Fibroblast of lung (primary cell): ENCODE measurements at places on chromosomes 16 and 17.

GRCh38 chr17:36879624-36880131 is 57.6 kb upstream of the LHX1 start:
- no peak for DNase-seq

GRCh38 chr16:66250686-66251431 is 115.6 kb upstream of the CDH5 start:
- DNase-seq: peak; percentile 63

- DNase-seq: peak; percentile 68
Measured at GRCh38 chr17:70407506-70407905, 238.2 kb downstream of the KCNJ2 start.

GRCh38 chr16:54027995-54028394 is 258.6 kb downstream of the IRX3 start:
- no peak for DNase-seq

- no peak for DNase-seq
Measured at GRCh38 chr16:20510323-20510722, 59.0 kb downstream of the ACSM2A start.

DNA sequence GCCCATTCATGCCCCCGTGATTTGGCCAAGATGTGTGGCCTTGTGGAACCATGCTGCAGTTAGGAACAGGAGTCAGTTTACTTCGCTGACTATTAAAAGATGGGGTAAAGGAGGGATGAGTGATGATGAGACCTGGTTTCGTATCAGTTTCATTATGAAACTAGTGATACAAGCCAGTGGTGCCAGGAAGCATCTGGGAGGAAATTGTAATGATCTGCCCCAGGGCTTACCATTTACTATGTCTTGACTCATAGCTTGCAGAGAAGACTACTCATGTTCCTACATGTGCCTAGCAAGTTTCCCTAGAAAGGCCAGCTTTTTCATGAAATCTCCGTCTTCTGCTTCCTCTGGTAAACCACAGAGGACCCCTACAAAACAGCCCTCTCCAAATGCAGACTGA is 23.2 kb downstream of the CDH3 start:
- DNase-seq: no peak

GRCh38 chr16:27242868-27243590 is 25.5 kb downstream of the NSMCE1 start:
- peak; percentile 98 for DNase-seq

- DNase-seq: peak; percentile 28
Measured at GRCh38 chr17:81854974-81855774, 5.2 kb downstream of the P4HB start.

- no peak for DNase-seq
Measured at GRCh38 chr16:53357955-53358354, 76.3 kb upstream of the RBL2 start.

- no peak for DNase-seq
Measured at GRCh38 chr17:16952401-16952800, 19.5 kb downstream of the TNFRSF13B start.

DNA sequence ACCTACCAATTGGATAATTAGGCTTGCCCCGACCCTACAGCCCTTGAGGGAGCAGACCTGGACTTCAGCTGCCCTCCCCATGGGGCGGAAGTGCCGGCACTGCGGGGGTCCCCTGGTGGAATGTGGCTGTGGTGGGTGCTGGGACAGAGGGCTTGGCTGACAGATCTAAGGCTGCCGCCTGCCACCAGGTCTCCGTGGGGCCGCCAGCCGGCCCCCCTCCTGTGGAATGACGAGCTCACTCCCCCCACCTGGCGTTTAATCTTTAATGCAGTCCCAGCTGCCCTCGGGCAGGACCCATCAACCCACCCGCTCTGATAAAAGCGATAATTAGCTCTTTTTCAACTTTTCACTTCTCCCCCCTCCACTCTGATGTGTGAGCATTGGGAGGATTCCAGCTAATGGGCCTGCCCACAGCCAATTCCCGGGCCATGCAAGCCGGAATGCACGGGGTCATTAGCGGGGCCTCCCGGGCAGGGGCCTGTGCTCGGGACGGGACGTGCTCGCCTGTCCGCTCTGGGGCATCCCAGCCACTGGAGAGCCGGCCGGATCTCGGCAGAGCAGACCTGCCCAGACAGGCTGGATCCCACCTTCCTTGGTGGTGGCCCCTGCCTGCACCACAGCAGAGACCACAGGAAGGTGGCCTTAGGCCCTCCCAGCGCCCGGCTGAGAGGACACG is 28.3 kb upstream of the GOSR2 start:
- DNase-seq: no peak

- no peak for DNase-seq
Measured at GRCh38 chr17:52120465-52120864, 38.0 kb downstream of the CA10 start.

GRCh38 chr17:66379996-66380395 is 77.6 kb downstream of the PRKCA start:
- no peak for DNase-seq

- DNase-seq: no peak
Measured at GRCh38 chr17:8828517-8828875, 29.3 kb upstream of the MFSD6L start.

DNA sequence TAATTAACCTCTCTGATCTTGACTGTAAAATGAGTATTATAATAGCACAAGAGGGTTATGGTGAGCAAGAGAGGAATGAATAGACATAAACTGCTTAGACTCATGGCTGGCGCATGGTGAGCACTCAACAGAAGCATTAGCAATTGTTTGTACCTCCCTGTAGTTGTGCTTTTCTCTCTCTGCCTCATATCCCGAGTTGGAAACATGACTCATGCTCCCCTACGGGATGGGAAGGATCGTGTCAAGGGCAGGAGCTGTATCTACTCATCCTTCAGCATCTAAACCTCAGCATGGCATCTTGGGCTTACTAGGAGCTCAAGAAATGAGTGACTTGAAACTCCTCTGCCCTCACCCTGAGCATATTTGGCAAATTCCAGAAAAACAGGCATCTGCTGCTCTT is 299.6 kb downstream of the MAP2K4 start:
- peak; percentile 8 for DNase-seq

GRCh38 chr17:927611-928461 is 51.7 kb downstream of the NXN start:
- peak; percentile 97 for DNase-seq

DNA sequence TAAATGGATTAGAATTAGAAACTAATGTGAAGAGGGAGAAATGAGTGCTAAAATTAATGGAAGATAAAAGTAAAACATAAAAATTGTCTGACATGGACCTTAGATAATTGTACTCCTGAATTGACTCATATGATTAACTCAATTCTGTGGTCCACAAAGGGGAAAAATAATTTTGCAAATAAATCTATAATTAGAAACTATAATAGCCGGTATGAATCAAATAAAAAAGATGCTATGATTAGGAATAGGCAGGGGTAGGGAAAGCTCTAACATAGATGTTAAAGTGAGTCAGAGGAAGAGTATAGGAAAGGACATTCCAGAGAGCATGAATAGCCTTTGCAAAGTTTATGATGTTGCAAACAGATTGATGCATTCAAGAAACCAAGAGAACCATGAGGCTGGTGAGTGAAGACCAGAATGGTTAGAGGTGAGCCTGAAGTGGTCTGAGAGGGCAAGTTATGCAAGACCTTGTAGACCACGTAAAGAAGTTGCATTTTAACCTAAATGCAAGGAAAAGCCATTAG is 262.1 kb upstream of the CA10 start:
- no peak for DNase-seq

- DNase-seq: peak; percentile 22
Measured at GRCh38 chr17:6427279-6427781, 7.6 kb downstream of the AIPL1 start.

GRCh38 chr16:68072038-68072695 is 13.0 kb upstream of the NFATC3 start:
- peak; percentile 31 for DNase-seq

DNA sequence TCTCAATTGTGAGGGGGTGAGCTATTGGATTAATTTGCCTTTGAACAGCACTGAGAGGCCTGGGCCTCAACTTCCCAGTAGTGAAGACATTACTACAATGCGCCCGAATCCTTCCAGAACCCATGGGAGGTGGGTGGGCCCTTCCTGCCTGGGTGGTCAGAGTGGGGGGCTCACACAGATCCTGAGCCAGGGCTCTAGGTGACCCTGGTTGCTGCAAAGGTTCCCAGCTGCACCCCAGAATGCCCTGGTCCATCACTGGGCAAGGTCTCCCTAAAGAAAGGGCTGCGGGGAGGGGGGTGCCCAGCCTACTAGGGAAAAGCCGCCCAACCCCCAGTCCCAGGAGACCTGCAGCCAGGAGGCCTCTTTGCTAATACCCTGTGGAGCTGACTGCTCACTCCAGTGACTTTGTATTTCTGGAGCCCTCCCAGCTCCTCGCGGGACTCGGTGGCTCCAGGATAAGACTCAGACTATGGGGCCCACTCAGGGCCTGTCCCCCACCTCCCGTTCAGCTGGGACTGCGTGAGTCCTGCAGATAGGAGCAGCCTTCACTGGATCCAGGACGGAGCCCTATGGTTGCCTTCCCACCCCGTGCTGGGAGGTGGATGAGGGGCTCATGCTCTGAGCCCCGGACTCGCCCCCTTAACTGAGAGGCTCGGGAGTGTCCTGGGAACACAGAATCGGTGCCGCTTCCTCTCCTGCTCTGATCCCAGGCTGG is 40.2 kb downstream of the SLC7A5 start:
- no peak for DNase-seq

DNA sequence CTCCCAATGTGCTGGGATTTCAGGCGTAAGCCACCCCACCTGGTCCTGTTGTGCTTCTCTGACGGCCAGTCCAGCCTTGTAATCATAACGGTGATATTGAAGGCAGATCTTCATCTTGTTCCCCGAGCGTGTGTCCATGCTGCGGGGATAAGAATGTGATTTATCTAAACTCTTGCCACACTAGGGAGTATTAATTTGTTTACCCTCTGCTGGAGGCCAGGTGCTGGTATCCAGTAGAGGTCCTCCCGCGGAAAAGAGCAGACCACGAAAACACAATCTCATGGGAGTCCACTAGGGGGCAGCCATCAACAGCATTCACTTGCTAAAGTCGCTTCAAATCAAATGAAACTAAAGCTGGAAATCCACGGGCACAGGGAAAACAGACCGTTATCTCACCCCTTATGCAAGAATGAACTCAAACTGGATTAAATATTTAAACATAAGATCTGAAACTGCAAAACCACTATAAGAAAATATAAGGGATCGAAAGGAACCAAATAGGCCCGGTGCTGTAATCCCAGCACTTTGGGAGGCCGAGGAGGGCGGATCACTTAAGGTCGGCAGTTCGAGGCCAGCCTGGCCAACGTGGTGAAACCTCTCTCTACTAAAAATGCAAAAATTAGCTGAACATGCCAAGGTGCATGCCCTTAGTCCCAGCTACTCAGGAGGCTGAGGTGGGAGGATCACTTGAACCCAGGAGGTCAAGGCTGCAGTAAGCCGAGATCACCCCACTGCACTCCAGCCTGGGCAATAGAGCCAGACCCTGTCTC is 22.3 kb upstream of the RBBP6 start:
- peak; percentile 88 for DNase-seq

DNA sequence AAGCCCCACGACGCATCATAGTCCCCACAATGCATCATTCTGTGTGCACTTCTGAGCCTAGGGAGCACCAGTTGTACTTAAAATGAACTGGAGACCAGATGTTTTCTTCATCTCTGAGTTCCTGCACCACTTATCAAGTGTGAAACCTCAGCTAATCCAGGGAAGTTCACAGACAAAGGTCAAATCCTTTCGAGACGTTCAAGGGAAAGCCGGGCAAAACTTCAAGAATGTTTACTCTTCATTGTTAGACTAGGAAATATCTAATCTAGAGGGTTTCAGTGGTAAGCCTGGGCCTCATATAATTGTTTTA is 4.6 kb upstream of the PMP22 start:
- no peak for DNase-seq

- DNase-seq: no peak
Measured at GRCh38 chr16:20153444-20153843, 79.8 kb upstream of the GPR139 start.

- DNase-seq: no peak
Measured at GRCh38 chr17:44648963-44649362, 7.3 kb upstream of the MEIOC start.

- DNase-seq: peak; percentile 35
Measured at GRCh38 chr17:62998166-62998565, 32.1 kb downstream of the TANC2 start.

GRCh38 chr17:16352667-16353316 is 477 bp downstream of the CENPV start:
- peak; percentile 33 for DNase-seq

GRCh38 chr16:13936596-13937081 is 16.7 kb downstream of the ERCC4 start:
- DNase-seq: peak; percentile 83

- DNase-seq: no peak
Measured at GRCh38 chr16:82639263-82639662, 12.5 kb downstream of the CDH13 start.

GRCh38 chr17:64778240-64779097 is 116.4 kb upstream of the SMURF2 start:
- peak; percentile 13 for DNase-seq

DNA sequence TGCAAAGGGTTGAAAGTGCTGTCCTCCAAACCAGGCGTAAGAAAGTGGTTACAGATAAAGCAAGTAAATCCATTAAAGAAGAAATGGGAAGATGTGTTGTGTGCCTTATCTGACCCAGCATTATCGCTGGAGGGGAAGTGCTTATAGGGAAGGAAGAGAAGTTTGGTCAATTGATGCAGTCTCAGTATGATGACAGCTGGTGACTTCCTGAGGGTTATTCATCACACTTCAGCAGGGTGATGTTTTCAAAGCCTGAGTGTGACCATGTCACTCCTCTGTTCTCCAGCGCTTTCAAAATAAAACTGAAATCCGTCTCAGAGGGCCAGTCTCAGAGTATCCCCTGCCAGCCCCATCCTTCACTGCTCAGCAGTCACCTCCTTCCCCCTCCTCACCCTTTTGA is 505.4 kb upstream of the RBFOX1 start:
- DNase-seq: no peak

- no peak for DNase-seq
Measured at GRCh38 chr16:86082418-86083030, 183.6 kb downstream of the IRF8 start.

DNA sequence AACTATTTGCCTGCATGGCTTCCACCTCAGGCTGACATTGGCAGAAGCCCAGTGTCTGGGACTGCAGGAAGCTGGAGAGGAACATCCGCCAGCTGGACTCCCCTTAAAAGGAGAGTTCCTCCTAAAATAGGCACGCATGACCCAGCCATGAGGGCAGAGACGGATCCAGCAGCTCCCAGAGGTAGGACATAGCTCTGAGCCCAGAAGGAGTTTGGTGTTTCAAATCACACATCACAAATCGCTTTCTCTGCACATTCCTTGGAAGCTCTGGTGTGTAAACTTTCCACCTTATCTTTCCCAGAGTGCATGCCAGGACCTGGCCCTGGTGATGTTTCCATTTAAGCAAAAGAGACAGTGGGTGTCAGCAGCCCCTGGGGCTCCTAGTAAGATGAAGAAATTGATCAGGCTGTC is 231.1 kb upstream of the CDH5 start:
- DNase-seq: peak; percentile 75

GRCh38 chr17:12312692-12313091 is 292.0 kb downstream of the MAP2K4 start:
- DNase-seq: no peak

DNA sequence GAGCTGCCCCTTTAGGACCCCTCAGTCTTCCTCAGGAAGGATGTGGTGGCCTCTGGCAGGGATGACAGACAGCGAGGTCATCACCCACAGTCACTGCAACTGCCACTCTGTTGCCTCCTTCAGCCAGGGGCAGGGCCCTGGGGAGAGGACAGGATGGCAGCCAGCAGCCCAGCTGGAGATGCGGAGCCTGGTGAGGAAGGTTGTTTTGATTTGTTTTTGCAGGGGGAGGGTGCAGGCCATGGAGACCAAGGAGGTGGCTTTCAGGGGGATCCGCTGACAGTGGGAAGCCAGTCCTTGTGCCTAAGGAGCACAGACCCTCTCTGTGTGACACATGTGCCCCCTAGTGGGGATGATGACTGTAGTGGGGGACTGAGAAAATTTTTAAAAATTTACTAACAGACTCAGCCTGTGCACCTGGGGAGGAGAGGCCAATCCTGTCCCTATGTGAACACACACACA is 7.4 kb downstream of the PRCD start:
- DNase-seq: peak; percentile 88
